ENCODE measurements at places on chromosomes 3 and 15.

- no peak for DNase-seq
These were observed 82.7 kb downstream of the RARB start for GRCh38 chr3:25510797-25511196.

DNA sequence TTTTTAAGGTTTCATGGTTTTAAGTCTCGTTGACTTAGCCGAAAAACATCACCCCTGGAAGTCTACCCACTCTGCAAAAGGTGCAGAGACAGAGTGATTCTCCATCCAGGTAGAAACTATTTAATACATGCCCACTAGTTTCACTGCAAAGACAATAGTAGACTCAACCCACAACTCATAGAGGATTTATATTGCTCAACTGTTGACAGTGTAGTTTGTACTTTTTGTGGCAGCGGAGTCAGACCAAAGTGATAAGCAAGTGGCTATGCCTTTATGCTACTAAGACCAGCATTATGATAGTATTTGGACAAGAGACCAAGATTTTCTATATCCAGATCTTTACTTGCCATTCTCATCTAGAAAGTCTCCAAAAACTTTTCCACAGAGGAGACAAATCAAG is 98.8 kb upstream of the ZBTB20 start:
- DNase-seq = no peak

GRCh38 chr15:63233667-63234423 is 43.6 kb upstream of the APH1B start:
- DNase-seq = peak; percentile 84

DNA sequence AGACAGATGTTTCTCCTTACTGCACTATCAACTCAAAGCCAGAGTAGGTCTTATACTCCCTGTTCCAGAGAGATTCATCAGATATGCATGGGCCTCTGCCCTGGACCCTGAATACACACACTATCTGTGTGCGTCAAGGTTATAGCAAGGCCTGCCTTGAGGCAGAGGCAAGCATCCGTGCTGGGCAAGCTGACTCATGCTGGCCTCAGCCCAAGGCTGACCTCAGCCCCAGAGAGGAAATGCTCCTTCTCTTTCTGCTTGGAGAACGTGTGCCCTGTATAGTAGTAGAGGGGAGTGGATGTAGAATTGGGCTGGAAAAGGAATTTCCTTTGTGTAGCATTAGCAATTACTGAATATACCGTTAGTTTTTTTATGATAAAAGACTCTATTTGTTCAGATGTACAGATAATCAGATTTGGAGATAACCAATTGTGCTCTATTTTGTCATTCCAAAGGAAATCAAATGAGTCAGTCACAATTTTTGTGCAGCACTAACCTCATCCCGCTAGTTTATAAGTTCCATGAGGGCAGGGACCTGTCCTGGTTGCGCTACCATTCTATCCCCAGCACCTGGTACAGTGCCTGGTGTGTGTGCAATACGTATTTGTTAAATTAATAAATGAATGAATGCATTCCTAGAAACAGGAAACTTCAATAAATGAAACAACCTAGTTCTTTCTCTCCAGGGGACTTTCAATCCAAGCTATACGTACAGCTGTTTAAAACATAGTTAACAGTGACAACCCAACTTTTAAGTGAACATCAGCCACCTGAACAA is 13.3 kb upstream of the PAQR9 start:
- DNase-seq = peak; percentile 96

DNA sequence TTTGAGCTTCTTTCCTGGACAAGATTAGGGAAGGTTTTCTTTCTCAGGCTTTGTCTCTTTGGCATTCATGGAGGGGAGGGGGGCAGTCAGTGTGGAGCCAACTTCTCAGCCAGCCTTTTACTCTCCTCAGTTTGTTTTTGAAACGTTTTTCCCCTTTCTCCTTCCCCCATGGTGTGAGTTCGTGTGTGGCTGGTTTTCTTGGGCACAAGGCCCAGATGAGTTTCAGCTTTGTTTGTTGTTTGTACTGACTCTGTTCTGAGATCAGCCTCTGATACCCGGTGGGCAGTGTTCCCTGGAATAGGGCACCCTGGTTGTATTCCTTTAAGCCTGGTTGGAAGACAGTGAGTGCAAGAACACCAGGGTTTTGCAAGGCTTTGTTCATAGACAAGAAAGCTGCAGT is 168.2 kb upstream of the RARB start:
- peak; percentile 88 for DNase-seq

GRCh38 chr3:74624301-74624700 is 9.8 kb upstream of the CNTN3 start:
- DNase-seq = no peak

GRCh38 chr3:123584284-123584987 is 417 bp downstream of the HACD2 start:
- no peak for DNase-seq

DNA sequence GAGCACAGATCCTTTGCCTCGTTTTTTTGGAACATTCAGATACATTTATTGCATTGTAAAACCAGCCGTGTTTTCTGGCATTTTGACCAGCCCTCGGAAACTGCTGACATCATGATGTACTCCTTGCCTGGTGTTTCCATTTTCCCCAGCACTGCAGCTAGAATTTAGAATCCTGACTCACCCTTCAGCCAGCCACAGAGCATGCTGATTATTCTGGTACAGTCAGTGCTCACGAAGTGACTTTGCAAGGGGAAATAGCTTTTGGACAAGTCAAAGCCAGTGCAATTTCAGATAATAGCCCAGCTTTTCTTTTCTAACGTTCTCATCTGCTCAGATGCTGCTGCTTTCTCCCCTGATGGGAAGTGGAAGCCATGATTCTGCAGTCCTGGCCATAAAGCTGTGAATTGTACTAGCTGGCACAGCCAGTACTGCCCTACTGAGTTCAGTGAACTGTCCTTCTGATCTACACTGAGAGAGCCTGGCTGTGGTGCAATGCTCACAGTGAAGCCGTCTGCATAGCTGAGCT is 12.1 kb upstream of the CNBP start:
- DNase-seq = peak; percentile 96

DNA sequence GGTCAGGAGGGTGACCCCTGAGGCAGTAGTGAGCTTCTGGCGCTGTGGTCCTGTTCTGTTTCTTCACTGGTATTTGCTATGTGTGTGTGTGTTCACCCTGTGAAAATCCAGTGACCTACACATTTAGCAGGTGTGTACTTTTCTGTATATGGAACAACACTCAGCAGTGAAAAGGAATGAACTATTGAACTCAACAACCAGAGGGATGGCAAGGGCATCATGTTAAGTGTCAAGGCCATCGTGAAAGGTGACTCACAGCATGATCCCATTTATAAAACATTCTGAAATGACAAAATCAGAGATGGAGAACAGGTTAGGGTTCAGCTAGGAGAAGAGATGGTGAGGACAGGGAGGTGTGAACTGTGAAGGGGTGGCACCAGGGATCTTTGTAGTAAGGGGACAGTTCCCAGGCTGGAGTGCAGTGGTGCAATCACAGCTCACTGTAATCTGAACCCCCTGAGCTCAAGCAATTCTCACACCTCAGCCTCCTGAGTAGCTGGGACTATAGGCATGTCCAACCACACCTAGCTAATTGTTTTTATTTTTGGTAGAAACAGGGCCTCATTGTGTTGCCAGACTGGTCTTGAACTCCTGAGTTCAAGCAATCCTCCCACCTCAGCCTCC is 10.0 kb upstream of the RAB43 start:
- no peak for DNase-seq
